ENCODE measurements at places on chromosomes 2 and 18. TPM values are rescaled to one million over a fixed set of nuclear protein-coding genes. Genes with fewer than 3 reads are reported as not detected.

DNA sequence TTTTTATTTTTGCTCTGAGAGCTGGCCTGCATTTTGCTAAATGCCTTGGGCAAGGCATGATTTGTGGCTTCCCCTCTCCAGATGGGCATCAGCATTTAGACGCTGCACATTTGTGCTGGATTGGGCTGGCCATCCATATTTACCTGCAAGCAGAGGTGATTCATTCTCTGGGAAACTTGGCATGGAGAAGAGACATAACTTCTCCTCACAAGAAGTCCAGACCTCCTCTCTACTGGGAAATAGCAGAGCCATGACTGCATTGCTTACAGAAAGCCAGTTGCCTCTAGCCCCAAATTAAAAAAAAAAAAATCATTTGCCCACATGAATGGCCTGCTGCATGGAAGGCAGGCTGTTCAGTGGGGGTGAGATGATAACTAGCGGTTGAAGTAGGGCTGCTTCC is 120.1 kb downstream of the ACTR3 start:
- H3K27ac ChIP-seq: no peak overlapping the region
- H3K4me1 ChIP-seq: no peaks in the 10 kb centered on the region
- H3K4me3 ChIP-seq: no peak overlapping the region
- DNase-seq: no peak
- H3K27me3 ChIP-seq: peaks cover 11% of the 10 kb centered on the region

GRCh38 chr2:64637000-64637635 is 16.6 kb downstream of the SERTAD2 start:
- H3K36me3 ChIP-seq: peaks cover 16% of the 10 kb centered on the region
- H3K27ac ChIP-seq: peak overlapping the region; percentile 80
- no peak for DNase-seq
- H3K27me3 ChIP-seq: no peaks in the 10 kb centered on the region
- H3K4me1 ChIP-seq: peaks cover 77% of the 10 kb centered on the region

- no peak for DNase-seq
- H3K27ac ChIP-seq: no peak overlapping the region
- no peak overlapping the region for H3K4me3 ChIP-seq
- no peaks in the 10 kb centered on the region for H3K36me3 ChIP-seq
- H3K27me3 ChIP-seq: peaks cover 13% of the 10 kb centered on the region
Observed at GRCh38 chr2:48760826-48761225, 5.3 kb upstream of the LHCGR start.

DNA sequence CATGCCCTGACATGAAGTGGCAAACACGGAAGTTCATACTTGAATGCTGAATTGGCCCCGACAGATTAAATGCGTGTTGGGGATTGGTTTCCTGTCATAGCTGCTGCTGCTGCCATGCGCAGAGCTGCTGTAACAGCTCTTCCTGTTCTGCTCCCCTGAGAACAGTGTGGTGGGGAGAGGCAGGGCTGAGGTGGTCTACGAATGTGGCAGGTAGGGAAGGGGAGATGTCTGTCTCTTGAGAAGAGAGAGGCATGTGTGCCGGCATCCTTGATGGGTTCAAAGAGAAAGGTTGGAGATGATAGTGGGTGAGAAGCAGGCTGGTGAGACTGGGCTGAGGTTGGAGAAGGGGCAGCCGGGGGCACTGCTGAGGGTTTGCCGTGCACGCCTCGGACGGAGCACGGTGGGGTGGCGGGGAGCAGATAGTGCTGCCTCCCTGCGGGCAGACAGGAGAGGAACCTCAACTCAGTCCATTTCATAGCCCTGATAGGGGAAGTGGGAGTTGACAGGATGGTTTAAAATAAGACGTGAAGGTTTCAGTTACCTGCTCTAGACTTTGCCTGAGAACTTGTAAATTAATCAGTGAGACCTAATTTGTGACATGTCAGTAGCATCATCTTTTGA is 46.1 kb downstream of the TMEM185B start:
- DNase-seq: no peak
- peaks cover 3% of the 10 kb centered on the region for H3K4me1 ChIP-seq
- H3K36me3 ChIP-seq: peaks cover 2% of the 10 kb centered on the region

DNA sequence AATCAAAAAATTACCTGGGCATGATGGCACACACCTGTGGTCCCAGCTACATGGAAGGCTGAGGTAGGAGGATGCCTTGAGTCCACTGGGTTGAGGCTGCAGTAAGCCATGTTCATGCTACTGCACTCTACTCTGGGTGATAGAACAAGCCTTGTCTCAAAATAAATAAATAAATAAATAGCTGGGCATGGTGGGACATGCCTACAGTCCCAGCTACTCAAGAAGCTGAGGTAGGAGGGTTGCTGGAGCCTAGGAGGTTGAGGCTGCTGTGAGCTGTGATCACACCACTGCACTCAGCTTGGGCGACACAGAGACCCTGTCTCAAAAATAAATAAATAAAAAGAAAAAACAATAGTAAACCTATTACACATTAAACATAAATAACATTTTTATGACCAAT is 3.0 kb downstream of the AP1S3 start:
- peaks cover 10% of the 10 kb centered on the region for H3K27me3 ChIP-seq
- H3K4me1 ChIP-seq: peaks cover 22% of the 10 kb centered on the region
- H3K4me3 ChIP-seq: no peak overlapping the region
- H3K27ac ChIP-seq: no peak overlapping the region
- no peak for DNase-seq

GRCh38 chr2:138294451-138294850 is 207.1 kb upstream of the SPOPL start:
- H3K27me3 ChIP-seq: no peaks in the 10 kb centered on the region
- H3K4me3 ChIP-seq: no peak overlapping the region
- peaks cover 2% of the 10 kb centered on the region for H3K36me3 ChIP-seq

DNA sequence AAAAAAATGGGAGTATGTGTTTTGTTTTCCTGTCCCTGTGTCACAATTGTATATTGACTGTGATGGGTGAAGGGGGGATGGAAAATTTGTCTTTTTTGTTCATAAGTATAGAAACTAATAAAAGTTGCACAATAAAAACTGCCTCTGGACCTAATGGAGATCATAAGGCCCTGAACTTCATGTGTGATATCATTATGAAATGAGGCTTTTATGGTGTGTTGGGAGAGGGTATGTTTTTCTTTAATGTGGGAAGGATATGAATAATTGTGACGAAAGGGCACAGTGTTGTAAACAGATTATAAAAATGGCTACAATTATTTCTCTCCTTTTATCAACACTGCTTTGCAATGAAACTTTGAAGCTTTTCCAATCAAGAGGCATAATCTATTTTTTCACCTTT is 1889.3 kb upstream of the CELF4 start:
- peaks cover 8% of the 10 kb centered on the region for H3K4me1 ChIP-seq
- no peak for DNase-seq
- H3K36me3 ChIP-seq: no peaks in the 10 kb centered on the region
- no peaks in the 10 kb centered on the region for H3K27me3 ChIP-seq
- H3K27ac ChIP-seq: no peak overlapping the region

DNA sequence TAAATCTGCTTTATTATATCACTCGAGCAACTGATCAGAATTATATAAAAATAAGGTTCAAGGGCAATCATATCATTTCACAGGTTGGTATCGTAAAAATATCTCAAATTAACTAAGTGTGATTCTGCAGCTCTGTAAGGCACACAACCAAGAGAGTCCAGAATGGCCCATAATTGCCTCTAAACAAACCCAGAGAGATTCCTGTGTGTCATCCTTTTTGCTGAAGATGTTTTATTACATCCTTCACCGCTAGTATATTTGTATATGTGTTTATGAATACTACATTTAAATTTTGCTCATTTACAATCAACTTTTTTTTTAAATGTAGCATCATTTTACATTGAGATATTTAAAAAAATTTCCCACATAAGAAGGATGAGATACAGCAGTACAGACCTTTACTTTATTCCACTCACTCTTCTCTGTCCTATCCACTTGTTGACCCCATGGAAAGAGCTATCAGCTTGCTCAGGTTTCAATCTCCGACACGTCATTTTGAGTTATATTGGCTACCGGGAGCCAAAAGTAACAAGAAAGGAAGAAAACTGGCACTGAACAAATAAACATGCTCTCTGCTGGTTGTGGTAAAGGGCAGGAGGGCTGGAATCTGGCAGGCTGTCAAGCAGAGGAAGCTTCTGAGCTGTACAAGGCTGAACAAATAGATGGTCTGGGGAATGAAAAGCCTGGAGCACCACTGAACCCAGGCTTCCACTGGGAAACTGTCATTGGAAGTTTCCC is 23.1 kb downstream of the PLA2R1 start:
- no peaks in the 10 kb centered on the region for H3K27me3 ChIP-seq
- DNase-seq: no peak
- peak overlapping the region; percentile 18 for H3K27ac ChIP-seq
- no peak overlapping the region for H3K4me3 ChIP-seq
- H3K36me3 ChIP-seq: peaks cover 4% of the 10 kb centered on the region
- peaks cover 15% of the 10 kb centered on the region for H3K4me1 ChIP-seq

GRCh38 chr2:173054466-173054865 is 21.2 kb upstream of the MAP3K20 start:
- H3K4me3 ChIP-seq: no peak overlapping the region
- no peak for DNase-seq
- H3K36me3 ChIP-seq: peaks cover 3% of the 10 kb centered on the region
- no peaks in the 10 kb centered on the region for H3K27me3 ChIP-seq

CD8B gene
- total RNA-seq: not detected

ASAP2 gene
- total RNA-seq: 29.7 TPM

INHBB gene
- total RNA-seq: not detected

TEKT4 gene
- not detected for total RNA-seq

KCNIP3 gene
- 8.3 TPM for total RNA-seq

ZRANB3 gene
- 15.2 TPM for total RNA-seq

NEUROD1 gene
- not detected for total RNA-seq

FAM161A gene
- 9.3 TPM for total RNA-seq

SLC4A3 gene
- 25.7 TPM for total RNA-seq

RAD51AP2 gene
- total RNA-seq: 0.18 TPM

All from mesothelial cell of epicardium (in vitro differentiated cells).